ENCODE measurements at places on chromosomes 4 and X.

- no peak for DNase-seq
These were observed 734.6 kb upstream of the TENM3 start for GRCh38 chr4:181508601-181509000.

- no peak for DNase-seq
These were observed 46.2 kb downstream of the PDS5A start for GRCh38 chr4:39931441-39931901.

DNA sequence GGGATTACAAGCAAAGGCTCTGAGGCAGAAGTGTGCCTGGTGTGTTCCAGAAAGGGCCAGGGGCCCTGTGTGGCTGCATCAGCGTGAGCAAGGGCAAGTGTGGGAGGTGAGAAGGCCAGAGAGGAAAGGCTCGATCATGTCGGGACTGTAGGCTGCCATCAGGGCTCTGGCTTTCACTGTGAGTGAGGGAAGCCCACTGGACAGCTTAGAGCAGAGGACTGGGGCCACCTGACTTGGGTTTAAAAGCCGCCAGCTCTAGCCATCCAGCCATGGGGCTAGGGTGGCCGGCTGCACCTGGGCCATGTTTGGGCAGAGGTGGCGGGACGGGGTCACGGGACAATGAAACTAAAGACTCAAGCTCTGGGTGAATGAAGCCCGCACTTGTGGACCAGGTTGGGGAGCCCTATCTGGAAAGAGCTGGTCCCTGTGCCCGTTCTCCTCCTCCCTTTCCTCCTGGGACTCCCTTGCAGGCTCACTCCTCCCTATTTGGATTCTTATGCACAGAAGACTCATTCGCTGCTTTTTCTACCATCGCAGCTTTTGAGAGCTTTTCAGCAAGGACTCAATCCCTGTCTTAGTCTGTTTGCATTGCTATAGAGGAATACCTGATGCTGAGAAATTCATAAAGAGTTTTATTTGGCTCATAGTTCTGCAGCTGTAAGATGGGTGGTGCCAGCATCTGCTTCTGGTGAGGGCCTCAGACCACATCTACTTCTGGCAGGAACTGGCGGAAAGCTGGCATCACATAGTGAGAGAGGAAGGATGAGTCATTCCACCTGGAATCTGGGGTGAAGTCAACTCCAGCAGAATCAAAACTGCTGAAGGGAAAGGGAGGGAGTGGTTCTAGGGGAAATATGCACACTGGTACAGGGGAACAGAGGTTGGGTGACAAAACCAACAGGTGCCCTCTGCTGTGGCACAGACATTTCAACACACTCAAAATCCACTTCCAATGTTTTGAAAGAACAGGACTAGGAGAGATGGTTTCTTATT, 15.3 kb downstream of the CTAG1B start:
- DNase-seq: no peak

GRCh38 chr4:184310171-184310567, 92.5 kb upstream of the ENPP6 start:
- no peak for DNase-seq

GRCh38 chrX:15976396-15976795, 121.8 kb upstream of the AP1S2 start:
- DNase-seq: no peak

DNA sequence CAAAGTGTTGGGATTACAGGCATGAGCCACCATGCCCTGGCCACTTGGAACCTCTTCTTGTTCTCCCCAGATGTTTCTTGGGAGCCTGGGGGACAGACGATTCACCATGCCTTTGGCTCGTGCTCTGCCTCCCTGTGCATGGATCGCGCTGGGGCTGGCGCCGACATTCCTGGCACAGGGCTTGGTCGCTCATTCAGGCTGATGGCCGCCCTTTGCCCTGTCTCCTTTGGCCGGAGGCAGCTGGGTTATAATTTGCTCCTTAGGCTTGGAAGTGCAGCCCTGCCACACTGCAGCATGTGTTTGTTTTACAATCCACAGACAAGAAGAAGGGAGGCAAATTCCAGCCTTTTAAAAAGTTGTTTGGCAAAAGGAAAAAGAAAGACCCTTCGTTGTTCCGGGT, 115.3 kb downstream of the AASDH start:
- no peak for DNase-seq

- no peak for DNase-seq
These were observed at the start of gene WDFY3 for GRCh38 chr4:84966382-84967242. Gene WDFY3 (minus strand): TSS chr4:84966690. CDS start chr4:84860591, 106,099 bp downstream.
